ENCODE measurements at places on chromosomes 12 and 14.

DNA sequence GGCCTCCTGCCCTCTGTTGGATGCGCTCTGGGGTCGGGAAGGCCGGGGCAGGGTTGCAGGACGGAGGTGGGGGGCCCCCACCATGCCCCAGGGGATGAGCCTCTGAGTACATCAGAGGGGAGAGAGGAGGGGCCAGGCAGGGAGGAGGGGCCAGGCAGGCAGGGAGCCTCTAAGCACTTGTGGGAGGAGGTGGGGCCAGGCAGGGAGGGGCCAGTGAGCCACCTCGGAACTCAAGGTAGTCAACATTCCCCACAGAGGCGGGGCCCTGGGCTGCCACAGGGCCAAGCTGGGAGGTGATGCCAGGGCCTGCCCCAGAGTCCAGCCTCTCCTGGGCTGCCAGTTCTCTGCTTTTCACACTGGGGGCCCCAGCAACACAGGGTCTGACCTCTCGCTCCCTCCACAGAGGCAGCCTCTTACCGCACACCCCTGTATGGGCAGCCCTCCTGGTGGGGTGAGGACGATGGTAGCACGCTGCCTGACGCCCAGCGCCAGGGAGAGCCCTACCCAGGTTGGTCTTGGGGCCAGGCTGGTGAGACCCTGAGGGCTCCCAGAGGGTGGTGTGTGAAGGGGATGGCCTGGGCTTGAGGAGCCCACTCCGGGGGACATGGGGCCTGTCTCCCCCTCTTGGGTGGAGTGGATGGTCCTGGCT, 17.4 kb downstream of the CEP170B start:
- peak; percentile 39 for DNase-seq

DNA sequence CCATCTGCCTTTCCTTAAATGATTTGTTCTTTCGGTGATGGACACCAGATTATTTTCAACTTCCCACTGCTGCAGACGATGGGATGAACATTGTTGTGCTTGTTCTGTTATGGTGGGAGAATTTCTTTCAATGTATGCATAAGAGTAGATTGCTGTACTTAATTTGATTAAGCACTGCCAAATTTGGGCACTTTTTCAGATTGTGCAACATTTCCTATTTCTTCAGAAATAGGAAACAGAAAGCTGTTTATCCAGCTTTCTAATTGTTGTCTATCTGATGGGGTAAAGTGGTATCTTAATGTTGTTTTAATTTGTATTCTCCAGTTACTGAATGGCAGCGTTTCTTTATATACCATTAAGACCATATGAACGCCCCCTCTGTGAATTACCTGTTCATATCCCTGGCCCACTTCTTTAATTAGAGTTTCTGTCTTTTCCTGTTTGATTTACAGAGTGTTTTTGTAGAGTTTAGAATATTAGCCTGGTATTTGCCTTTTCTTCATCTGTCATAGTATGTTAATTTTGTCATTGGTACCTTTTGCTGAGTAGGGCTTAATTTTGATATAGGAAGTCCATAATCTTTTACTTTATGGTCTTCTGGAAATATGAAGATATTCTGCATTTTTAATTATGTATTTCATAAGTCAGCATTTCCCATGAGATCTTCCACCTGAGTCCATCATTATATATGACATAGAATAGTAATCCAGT, 59.6 kb downstream of the DIP2B start:
- DNase-seq, result no peak

DNA sequence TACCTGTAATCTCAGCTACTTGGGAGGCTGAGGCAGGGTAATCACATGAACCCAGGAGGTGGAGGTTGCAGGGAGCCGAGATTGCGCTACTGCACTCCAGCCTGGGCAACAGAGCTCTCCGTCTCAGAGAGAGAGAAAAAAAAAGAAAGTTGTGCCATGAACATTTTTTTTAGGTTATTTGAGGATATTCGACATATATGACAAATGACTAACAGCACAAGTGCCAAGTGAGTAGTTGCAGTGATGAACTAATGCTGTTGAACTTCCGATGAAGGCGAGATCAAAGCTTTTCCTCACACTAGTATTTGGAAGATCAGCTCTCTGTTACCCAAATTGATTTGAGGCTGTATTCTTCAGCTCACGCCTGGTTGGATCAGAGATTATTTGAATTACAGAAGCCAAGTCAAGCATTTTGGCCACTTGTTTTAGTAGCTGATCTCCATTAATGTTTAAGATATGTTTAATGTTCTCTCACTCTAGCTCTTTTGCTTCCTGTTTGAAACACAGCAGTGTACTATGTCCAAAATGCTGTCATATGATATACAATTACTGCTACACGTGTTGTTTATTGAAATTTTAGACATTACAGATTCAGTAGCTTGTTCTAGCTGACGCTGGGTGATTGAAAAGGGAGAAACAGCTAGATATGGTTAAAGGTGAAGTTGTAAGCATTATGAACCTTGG, 43.4 kb downstream of the WDR20 start:
- no peak for DNase-seq

DNA sequence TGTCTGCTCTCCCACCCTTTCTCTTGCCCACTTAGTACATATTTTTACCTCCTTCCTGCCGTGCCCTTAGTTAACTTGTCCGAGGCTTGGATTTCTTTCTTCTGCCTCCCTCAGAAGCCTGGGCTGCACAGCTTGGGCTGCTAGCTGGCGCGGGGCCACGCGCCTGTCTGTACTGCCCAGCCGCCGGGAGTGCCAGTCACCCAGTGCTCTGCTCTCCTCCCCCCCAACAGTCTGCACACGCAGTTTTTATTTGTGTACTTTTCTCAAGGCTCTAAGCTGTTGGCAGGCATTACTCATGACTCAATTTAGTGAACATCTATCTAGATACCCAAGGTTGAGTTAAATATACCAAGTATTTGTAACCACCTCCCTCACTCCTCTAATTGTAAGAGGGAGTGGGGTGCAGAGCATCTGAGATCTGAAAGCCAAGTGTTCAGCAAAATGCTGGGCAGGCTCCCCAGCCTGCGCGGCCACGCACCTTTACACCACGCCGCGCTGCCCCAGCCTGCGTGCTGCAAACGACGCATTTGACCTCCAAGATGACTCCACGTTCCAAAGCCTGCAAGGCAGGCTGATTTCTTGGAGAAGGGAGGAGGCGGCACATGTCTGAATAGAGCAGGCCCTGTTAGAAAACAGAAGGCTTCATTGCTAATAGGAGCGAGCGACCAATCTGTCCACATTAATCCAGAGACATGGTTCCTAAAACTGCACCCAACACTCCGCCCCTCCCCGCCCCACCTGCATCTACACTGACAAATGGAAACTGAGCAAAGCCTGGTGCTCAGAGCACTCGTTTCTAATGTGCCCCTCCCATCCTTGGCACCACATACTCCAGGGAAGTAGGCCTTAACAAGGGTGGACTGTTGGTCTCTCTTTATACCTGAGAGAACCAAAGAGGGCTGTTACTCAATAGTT, 18.2 kb upstream of the CACNA2D4 start:
- DNase-seq, result peak; percentile 70

DNA sequence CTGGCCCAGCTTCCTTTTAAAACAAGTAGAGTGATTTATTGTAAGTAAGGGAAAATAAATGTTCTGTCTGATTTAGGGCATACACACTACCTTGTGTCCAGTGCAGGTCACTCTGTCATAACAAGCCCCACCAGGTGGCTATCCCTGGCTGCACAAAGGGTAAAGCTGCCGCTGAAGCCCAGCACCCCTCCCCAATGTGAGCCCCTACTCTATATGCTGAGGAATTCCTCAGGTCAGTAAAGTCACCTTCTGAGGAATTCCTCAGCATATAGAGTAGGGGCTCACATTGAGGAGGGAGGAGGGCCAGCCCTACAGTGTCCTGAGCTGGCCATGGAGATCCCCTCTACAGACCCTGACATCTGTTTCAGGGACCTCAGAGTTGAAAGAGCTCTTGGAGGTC, 67.2 kb downstream of the TBC1D30 start:
- DNase-seq, result no peak

DNA sequence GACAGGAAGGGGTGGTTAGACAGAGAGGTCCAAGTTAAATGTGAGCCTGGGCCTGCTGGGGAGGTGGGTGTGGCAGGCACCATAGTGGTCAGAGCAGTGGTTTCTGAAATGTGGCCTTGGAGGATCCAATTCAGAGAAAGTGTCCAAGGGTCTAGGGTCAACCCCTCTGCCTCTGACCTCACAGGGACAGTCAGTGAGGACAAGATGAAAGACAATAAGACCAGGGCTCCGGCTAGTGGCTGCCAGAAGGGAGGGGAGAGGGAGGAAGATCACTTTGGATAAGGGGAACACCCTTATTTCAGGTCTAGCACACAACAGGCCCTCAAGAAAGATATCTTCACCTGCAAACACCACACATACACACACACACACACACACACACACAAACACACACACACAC, 335.1 kb downstream of the MED13L start:
- no peak for DNase-seq

GRCh38 chr14:38731962-38732361, 371.1 kb downstream of the SEC23A start:
- no peak for DNase-seq

DNA sequence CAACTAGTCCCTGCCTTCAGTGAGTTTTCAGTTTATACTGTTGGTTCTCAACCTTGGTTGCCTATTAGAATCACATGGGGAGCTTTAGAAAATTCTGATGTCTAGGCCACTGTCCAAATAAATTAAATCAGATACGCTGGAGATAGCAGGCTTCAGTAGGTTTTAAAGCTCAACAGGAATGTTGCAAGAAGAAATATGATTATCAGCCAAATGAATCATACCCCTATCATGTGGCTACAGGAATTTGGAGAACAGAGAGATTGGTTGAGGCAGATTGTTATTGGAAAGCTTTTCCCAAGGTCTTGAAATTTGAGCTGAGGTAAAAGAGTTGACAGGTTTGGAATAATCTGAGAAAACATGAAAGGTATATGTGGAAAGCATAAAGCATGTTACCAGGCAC, 125.3 kb downstream of the WIF1 start:
- DNase-seq, result no peak

GRCh38 chr12:131323879-131324278, 370.2 kb downstream of the ADGRD1 start:
- no peak for DNase-seq

DNA sequence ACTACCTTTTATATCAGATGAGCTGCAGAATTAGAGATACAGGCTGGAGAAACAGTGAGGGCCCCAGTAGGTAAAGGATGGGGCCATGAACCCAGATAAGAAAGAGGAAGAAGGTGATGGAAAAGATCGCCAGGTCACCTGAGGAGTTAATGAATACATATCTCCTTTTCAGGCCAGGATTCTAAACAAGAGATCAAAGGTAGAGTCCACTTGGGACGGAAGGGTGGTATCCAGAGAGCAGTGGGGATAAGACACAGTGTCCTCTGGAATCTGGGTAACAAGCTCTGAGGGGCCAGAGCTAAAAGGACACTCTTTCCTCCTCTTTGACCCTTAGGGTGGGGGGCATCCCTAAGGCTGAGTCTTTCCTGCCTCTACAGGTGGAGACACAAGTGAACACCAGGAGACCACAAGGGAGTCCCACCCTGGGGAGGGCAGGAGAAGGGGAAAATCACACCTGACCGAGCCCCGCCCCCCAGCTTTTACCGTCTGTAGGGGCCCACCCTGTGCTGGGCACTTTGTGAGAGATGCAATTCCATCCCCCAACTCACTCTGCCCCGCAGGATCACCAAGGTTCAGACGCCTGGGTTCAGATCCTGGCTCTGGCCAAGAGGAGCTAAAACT, 27.3 kb downstream of the SERPINA1 start:
- DNase-seq, result no peak

- DNase-seq, result no peak
These were observed 21.1 kb downstream of the EVL start for GRCh38 chr14:100086361-100086760.

- peak; percentile 14 for DNase-seq
These were observed 1589.7 kb upstream of the FLRT2 start for GRCh38 chr14:83940253-83940652.

DNA sequence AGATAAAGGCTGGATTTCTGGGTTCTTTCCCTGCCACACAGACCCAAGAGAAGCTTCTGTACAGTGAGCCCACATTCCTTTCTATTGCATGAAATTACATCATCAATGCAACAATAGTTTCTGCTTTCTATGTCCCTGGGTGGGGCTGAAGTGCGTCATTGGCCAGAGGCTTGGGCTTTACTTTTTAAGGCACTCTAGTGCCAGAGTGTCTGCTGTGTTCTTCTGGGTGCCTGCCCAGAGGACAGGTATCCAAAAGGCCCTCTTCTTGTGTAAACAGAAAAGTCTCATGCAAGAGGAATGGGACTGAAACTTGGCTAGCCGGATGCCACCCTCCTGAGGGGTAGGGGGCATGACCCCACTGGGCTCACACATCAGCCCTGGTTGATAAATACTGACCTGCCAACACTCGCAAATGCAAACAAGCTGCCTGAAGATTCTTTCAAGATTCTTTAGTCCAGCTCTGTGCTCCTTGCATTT, 5.9 kb downstream of the KRT86 start:
- DNase-seq, result peak; percentile 75

- no peak for DNase-seq
These were observed 127.3 kb upstream of the PLEKHA5 start for GRCh38 chr12:19002216-19002615.

- DNase-seq, result no peak
These were observed 737.7 kb downstream of the DIO2 start for GRCh38 chr14:79473651-79474050.

- DNase-seq, result no peak
These were observed 7.6 kb upstream of the KCNA5 start for GRCh38 chr12:5036031-5036430.

DNA sequence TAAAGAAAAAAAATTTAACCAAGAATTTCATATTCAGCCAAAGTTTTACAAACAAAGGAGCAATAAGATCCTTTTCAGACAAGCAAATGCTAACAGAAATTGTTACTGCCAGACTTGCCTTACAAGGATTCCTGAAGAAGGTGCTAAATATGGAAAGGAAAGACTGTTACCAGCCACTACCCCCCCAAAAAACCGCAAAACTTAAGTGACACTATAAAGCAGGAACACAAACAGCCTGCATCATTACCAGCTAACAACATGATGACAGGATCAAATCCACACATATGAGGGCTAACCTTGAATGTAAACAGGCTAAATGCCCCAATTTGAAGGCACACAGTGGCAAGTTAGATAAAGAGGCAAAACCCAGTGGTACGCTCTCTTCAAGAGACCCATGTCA, 55.7 kb downstream of the APOBEC1 start:
- no peak for DNase-seq

All from DMS53 (cell line).